GM23248 (cell line): ENCODE measurements at places on chromosomes 7 and 10. TPM values are rescaled to one million over a fixed set of nuclear protein-coding genes. Genes with fewer than 3 reads are reported as not detected.

- no peak for DNase-seq
These were observed 93.2 kb upstream of the SAMD8 start for GRCh38 chr10:75018251-75018650.

DNA sequence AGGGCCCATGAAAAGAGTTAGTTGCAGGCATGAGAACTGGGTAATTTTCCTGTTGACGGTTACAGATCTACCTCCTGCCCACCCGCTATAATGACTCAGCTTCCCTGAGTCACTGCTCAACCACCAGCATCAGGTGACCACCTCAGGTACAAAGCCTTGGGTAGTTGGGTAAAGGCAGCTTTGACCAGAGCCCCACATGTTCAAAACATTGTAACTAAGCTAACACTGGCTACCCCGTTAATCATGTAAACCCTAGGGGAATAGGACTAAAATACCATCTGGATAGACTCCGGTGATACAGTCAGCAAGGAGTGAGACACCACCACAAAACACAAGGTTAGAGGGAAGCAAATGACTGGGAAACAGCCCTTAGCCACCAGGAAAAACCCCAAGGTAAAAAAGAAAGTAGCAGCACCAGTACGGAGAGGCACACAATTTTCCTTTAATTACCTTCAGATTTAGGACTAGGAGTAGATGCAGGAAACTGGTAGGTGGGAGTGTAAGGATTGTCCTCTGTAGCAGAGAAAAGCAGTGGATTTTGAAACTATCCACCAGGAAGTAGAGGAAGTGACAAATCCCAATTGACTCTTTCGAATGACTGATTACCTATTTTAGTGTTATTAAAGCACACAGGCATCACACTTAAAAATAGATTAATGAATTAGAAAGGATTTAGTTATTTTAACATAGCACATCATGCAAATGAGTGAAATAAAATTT, 103.5 kb upstream of the PDLIM1 start:
- peak; percentile 4 for DNase-seq

CAV1 gene
- 1,062 and 1,092 TPM in 2 replicates for total RNA-seq

ZNF467 gene
- total RNA-seq, result not detected in 2 replicates
